ENCODE measurements at places on chromosomes 12 and 14.

DNA sequence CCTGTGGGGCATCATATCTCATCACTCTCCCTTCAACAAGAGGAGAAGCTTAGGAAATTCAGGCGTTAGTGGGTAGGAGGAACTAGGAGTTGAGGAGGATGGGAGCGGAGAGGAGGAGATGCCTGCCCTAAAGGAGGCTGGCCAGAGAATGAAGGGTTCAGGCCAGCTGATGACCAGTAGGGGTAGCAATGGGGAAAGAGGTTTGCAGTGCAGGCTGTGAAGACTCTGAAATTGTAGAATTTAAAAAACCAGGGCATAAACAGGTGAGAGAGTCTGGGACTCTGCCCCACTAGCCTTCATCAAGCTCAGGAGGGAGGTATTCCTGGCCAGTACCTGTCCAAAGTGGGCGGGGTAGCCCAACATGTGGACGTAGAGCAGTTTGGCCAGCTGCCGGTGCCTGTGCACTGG, 809 bp downstream of the AP1G2 start:
- no peak for DNase-seq

DNA sequence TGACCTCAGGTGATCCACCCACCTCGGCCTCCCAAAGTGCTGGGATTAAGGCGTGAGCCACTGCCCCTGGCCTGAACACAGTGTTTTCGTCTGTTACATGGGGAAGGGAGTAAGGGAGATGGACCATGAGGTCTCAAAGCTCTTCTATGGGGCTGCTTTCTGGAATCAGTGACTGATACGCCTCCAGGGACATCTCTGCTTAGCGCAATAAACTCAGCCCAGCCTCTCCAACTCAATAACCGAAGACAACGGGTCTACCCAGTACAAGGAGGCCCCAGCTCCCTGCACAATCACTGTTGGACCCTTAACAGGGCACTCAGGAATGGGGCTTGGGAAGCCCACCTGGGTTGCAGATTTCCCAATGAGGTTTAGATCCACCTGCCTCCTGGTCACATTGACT, 42.6 kb upstream of the CHGA start:
- DNase-seq, result no peak

- no peak for DNase-seq
Measured at GRCh38 chr14:91284146-91284790, 39.8 kb upstream of the GPR68 start.

- peak; percentile 55 for DNase-seq
Measured at GRCh38 chr14:20327005-20327869, 5.8 kb downstream of the CCNB1IP1 start.

- DNase-seq, result no peak
Measured at GRCh38 chr12:93616584-93617101, 44.2 kb downstream of the SOCS2 start.

DNA sequence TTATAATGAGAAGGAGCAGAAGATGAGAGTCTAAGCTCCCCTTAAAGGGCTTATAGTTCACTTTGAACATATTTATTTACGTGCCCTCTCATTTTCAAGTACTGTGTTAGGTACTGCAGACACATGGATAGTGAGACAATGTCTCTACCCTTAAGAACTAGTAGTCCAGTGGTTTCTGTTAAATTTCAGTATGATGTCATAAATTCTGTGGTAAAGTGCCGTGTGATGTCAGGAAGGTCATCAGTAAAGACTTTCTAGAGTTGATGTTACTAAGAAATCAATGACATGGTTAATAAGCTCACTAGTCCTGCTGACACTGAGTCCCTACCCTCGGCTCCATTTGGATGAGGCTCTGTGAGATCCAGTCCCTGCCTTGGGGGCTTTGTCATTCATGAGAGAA, 475.6 kb downstream of the ZFP36L1 start:
- peak; percentile 31 for DNase-seq

DNA sequence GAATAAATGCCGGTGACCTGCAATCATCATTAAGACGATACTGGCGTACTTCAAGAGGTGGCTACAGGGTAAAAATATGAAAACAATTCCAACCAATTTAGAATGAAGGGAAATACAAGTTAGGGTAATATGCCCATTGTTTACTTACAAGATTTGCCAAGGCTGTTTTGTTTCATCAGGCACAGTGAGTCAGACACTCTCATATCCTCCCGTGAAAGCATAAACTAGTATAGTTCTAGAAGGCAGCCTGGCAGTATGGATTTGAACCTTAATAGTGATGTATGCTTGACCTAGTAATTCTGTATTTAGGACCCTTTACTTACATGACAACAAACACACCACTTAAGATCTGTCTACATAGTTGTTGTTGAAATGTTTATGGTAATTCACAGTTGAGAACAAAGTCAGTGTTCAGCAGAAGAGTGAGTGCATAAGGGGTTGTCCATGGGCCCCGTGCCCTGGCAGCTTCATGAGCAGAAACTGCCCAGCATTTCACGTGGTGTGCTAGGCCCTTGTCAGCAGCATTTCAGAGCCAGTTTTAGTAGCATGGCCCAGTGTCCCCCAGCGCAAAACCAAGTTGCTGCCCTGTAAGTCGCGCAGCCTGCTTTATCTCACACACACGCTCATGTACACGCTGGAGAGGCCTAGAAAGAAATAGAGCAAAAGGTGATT, 80.8 kb downstream of the EP400 start:
- DNase-seq, result no peak

DNA sequence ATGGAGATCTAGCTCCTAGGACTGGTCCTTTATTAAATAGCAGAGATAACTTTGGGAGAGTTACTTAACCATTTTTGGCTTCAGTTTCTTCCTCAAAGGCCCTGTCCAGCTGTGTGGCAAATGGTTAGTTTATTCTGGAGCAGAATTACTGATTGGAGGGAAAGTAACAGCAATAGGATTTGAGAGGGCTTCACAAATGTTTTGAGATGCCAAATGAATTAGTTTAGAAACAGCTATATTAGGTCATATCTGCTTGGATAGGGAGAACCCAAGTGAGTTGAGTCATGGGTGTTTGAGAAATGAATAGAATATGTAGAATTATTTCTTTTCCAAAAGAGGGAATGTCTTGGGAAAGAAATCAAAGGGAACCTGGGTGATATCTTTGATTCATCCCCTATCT, 17.5 kb downstream of the RASSF3 start:
- DNase-seq, result no peak

GRCh38 chr14:74202113-74202512, 37.1 kb upstream of the VSX2 start:
- no peak for DNase-seq

- DNase-seq, result no peak
Measured at GRCh38 chr12:132619386-132620112, 973 bp downstream of the P2RX2 start.

- DNase-seq, result no peak
Measured at GRCh38 chr12:119676022-119676421, 8.1 kb downstream of the PRKAB1 start.

DNA sequence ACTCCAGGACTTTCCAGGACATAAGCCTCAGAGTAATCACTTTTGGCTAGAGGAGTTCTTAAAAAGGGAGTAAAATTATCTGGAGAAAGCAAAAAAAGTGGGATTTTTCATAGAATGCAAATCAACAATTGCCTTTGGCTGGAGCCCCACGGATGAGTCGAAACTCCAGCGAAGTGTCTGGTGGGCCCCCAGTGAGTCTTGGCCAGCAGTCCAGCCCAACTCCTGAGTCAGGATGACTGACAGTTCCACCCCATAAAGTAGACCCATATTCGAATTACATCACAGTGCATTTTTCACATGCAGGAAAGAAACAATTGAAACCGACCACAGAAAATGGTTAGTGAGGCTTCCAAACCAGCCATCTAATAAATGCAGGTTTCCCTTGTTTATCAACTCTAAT, 265.7 kb downstream of the BCL11B start:
- no peak for DNase-seq

- no peak for DNase-seq
Measured at GRCh38 chr12:131121705-131122405, 168.1 kb downstream of the ADGRD1 start.

GRCh38 chr14:68286667-68287066, 467.1 kb downstream of the RAD51B start:
- no peak for DNase-seq

DNA sequence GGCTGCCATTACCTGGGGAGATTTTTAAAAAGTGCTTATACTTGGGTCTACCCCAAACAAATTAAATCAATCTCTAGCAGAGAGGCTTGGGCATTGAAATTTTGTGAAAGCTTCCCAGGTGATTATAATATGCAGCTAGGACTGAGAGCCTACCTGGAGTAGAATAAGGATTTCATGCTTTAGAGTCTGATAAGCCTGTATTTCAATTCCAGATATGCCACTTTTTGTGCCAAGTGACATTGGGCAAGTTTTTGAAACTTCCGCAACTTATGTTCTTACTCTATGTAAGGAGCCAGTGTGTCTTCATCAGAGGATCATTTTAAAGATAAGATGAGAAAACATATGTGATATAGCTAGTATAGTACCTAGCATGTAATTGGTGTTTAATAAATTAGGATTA, 159.8 kb upstream of the LRIG3 start:
- no peak for DNase-seq

- no peak for DNase-seq
Measured at GRCh38 chr12:76571256-76571655, 11.7 kb upstream of the OSBPL8 start.

DNA sequence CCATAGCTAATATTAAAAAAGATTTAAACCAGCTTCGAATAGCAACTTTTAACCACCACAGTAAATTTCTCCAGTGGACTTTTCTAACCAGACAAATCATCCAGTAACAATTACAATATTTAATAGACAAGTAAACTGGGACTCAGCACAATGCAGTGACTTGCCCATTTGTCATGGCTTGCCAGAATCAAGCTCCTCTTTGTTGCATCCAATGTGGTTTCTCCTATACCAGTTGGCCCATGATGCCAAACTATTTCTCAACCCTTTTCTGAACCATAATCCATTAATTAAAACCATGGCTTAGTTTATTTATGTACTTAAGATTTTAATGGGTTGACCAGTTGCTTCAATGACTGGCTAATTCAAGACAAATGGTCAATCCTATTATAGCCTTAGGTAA, 64.4 kb downstream of the DIO2 start:
- no peak for DNase-seq

DNA sequence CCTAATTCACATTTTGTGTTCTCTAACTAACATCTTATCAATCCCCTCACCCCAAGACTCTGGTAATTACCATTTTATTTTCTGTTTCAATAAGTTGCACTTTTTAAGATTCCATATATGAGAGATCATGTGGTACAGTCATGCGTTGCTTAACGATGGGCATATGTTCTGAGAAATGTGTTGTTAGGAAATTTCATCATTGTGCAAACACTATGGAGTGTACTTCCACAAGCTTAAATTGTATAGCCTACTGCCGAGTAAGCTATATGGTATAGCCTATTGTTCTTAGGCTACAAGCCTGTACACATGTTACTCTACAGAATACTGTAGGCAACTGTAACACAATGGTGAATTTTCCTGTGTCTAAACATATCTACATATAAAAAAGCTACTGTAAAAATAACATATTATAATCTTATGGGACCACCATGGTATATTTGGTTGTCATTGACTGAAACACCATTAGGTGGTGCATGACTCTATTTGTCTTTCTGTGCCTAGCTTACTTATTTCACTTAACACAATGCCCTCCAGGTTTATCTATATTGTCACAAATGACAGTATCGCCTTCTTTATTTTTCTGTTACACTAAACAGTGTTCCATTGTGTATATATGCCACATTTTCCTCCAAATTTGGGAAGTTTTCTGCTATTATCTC, 473.4 kb upstream of the LMO3 start:
- no peak for DNase-seq

DNA sequence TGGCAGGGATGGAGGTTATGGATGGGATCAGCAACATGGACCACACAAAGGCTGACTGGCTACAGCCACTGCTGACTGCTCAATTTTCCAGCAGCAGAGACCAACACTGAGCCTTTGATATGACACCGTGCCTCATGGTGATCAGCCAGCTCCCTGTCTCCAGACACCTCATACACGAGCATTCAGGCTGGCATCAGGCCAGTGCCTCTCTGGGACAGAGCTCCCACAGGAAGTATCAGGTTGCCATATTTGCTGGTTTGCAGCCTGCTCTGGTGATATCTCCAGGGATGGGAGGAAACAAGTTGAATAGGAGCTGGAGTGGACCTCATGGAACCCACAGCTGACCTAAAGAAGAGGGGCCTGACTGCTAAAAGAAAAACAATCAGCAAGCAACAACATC, 471.2 kb upstream of the ATXN7L3B start:
- DNase-seq, result no peak

- DNase-seq, result no peak
Measured at GRCh38 chr12:116188581-116188980, 88.9 kb downstream of the MED13L start.

DNA sequence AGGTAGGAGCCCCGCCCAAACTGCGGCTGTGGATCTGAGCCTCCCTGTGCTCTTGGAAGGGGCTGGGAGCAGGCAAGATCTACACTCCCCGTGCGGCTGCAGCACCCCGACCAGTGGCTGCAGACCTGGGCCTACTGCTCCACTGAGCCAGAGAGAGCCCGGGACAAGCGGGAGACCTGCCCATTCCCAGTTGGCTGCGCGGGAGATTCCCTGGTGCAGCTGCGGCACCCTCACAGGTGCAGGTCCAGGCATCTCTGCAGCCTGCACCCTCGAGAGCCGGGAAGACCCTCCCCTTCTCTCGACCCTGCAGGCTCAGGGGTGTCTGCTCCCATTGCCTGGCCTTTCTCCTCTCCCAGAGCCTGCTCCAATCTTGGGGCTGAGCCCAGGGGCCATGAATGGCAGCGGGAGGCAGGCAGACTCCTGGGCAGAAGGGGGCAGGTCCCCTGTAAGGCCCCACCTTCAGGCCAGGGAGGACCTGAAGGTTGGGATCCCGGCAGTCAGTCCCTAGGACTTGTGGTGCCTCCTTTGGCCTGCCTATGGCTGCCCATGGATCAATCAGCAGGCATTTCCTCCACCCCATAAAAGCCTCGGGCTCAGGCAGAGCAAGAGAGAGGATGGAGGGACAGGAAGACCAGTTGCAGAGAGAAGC, 8.8 kb upstream of the A2M start:
- no peak for DNase-seq

DNA sequence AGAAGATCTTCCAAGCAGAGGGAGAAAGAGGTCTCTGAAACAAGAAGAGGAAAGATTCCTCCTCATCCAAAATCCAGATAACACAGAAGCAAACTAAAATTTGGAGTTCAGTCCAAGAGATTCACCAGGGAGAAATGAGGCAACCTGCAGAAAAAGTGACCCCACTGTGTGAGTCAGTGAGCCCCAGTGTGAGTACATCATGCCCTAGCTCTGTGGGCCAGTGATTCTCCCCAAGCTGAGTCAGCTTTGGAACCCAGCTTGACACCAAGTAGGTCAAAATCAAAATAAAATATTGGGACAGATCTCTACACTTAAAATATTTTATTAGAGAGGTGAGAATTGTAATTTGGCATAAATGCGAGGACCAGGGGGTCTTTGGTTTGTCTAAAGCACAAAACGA, 17.2 kb downstream of the CLEC2B start:
- DNase-seq, result no peak
